ENCODE measurements at places on chromosomes 11 and 22.

GRCh38 chr22:49825944-49826602 is 1.6 kb downstream of the BRD1 start:
- no peak for DNase-seq

- no peak for DNase-seq
Observed at GRCh38 chr22:47195156-47195483, 432.7 kb downstream of the TBC1D22A start.

- DNase-seq: no peak
Observed at GRCh38 chr11:64826062-64826461, 15.7 kb upstream of the MEN1 start.

GRCh38 chr11:112596324-112596723 is 335.7 kb upstream of the PLET1 start:
- DNase-seq: no peak

DNA sequence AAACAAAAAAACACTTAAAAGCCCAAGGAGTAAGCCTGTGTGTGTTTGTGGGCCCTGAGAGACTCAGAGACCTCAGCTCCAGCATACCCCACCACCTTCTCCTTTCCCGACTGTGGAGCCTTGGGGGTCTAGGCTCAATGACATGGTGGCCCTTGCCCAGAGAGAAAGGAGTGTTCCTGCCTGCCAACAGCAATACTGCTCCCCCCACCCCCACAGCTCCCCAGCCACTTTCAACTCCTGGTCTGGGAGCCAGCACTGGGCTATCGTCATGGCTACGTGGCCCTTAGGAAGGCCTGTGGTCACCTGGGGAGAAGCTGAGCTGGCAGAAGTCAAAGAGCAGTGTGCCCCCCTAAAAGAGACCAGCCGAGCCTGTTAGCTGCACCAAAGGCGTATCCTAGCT is 2.6 kb downstream of the PPP1R14B start:
- DNase-seq: no peak

DNA sequence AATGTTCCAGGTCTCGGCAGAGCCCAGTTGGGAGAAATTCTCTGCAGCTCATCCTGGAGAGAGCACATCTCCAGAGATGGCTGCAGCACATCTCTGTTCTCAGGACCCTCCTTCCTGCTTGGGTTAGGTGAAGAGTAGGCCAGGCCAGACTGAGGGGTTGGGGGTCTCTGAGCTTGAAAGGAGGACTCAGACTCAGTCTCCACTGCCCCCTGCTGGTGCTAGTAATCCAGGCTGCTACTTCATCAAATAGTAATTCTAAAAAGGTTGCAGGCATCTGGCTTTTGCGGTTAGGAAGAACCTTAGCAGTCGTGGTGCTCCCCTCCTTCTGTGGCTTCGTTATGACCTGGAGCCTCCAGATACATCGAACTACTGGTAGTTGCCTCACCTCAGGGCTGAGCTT is 9.7 kb downstream of the TUB start:
- DNase-seq: peak; percentile 54

DNA sequence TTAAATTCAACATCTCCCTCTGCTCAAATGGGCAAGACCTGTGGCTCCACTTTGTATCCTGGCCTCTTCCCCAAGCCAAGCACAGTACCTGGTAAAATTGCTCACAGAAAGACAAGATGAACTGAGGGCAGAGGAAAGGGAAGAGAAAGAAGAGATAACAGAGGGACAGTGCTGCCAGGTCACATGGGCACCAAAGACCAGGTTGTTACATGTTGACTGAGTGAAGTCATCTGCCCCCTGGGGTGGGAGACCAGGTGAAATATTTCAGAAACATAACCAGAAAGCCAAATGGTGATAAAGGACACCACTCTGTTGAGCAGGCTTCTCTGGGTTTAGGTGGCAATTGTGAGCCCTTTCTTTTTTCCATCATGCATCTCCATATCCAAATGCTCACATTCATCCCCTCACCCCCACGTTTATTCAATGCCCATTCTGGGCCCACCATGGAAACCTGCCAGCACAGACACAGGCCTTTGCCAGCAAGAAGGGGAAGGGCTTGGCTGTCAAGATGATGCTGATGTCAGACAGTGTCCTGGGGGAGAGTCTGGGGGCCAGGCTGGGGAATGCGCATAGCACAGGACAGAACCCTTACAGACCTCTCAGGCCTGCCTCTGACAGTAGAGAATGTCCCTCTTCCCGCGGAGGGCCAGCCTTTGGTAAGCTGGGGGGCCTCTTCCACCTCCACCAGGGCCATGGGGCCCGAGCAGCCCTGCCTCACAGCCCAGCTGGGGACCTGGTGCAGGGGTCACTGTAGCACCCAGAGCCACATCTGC is 51.6 kb downstream of the DGCR2 start:
- no peak for DNase-seq

GRCh38 chr22:44620129-44620840 is 81.7 kb upstream of the PRR5 start:
- DNase-seq: peak; percentile 97

GRCh38 chr11:112624431-112624830 is 336.8 kb upstream of the NCAM1 start:
- DNase-seq: no peak

GRCh38 chr11:36719358-36720107 is 121.5 kb upstream of the RAG2 start:
- DNase-seq: no peak

DNA sequence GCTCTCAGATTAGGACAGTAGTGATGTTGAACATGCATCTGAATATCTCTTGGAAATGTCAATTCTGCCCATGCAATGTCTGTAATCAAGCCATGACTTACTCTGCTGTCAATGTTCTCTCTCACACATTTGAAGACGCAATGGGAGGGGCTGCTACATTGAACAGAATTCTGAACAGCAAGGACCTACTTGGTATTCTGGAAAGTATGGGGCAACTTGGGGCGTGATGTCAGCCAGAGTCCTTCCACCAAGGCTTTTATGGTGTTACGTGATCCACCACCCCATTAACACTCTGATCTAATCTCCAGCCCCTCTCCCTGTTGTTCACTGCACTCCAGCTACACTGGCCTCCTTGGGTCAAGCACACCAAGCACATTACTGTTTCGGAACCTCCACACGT is 7.1 kb upstream of the CD59 start:
- no peak for DNase-seq

DNA sequence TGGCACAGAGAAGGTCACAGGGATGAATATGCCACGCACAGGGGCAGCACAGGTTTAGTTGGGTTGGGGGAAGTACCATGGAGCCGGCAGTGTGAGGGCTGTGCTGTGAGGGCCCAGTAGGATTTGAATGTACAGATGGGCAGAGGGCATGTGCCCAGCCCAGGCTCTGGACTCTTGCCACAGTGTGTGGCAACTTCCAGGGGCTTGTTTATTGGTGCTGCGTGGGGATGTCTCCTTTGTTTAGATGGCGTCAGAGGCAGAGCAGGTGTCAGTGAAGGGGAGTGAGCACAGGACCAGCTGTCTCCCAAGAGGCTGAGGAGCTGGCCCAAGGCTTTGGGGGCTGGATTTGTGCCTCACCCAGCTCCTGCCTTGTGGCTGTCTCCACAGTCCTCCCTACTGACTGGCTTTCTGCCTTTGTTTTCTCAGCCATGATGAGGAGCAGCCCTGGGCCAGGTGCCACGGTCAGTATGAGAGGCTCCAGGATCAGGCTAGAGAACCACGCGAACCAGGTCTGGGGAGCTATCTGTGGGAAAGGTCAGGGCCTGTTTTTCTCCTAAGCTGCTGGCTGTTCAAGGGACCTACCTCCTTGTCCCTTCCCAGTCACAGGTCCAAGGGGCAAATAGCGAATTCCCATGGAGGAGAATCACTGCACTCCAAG is 21.9 kb downstream of the SUN2 start:
- DNase-seq: peak; percentile 68

GRCh38 chr11:67600324-67601029 is 6.3 kb upstream of the NDUFV1 start:
- DNase-seq: no peak

DNA sequence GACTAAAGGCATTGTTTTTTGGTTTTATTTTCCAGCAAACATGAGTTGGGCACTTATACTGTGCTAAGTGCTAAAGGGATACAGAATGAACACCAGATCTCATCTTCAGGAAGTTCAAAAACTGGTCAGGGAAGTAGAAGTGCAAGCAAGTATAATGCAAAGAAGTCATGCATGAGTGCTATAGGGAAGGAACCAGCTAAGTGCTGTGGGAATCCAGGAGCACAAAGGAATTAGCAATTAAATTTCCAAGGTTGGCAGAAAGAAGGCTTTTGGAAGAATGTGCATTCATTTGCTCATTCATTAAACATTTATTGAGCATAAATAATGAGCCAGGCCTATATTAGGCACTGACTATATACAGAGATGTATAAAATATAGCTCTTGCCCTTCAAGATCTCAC is 143.7 kb upstream of the ARHGAP42 start:
- no peak for DNase-seq

DNA sequence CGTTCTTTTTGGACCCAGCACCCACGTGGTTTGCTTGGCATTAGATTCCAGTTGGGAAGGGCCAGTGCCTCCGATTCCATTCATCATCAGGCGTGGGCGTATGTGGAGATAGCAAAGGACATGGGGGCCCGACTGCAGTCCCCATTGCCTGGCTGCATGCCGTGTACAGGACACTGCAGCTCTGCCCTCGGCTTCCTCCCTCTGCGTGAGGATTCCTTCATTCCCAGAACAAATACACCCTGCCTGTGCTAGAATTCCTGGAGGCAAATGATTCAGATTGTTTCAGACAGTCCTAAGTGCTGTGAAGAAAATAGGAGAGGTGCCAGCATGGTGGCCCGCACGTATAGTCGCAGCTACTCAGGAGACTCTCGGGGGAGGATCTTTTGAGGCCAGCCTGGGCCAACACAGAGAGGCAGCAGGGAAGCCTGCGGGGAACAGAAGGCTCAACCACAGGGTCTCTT is 15.4 kb downstream of the DERL3 start:
- DNase-seq: no peak

DNA sequence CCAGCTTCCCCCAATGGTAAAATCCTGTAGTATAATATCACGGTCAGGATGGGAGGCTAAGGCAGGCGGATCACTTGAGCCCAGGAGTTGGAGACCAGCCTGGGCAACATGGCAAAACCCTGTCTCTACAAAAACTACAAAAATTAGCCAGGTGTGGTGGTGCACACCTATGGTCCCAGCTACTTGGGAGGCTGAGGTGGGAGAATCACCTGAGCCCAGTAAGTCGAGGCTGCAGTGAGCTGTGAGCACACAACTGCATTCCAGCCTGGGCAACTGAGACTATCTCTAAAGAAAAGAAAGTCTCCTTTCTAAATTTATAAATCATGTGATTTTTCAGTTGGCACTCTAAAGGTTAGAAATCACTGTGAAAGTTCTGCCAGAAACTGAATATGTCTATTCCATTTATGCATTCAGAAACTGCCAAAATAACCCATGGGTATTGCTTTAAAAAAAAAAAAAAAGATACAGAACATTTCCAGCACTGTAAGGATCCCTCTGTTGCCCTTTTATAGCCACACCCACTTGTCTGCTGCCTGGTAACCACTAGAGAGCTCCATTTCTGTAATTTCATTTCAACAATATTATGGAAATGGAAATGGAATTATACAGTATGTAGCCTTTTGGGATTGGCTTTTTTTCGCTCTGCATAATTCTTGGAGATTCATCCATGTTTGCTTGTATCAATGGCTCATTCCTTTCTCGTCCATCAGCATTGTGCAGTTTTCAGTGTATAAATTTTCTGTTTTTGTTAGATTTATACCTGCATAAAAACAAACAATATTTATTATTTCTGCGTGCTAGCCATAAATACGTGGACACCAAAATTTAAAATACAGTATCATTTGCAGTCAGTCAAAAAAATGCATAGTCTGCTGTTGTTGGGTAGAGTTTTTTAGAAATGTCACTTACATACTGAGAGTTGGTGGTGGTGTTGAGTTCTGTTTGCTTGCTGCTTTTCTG is 9.4 kb downstream of the CDC45 start:
- DNase-seq: no peak

- DNase-seq: peak; percentile 50
Observed at GRCh38 chr11:26286472-26287066, 45.4 kb upstream of the ANO3 start.

- no peak for DNase-seq
Observed at GRCh38 chr22:43953988-43954785, 1.1 kb upstream of the SAMM50 start.

DNA sequence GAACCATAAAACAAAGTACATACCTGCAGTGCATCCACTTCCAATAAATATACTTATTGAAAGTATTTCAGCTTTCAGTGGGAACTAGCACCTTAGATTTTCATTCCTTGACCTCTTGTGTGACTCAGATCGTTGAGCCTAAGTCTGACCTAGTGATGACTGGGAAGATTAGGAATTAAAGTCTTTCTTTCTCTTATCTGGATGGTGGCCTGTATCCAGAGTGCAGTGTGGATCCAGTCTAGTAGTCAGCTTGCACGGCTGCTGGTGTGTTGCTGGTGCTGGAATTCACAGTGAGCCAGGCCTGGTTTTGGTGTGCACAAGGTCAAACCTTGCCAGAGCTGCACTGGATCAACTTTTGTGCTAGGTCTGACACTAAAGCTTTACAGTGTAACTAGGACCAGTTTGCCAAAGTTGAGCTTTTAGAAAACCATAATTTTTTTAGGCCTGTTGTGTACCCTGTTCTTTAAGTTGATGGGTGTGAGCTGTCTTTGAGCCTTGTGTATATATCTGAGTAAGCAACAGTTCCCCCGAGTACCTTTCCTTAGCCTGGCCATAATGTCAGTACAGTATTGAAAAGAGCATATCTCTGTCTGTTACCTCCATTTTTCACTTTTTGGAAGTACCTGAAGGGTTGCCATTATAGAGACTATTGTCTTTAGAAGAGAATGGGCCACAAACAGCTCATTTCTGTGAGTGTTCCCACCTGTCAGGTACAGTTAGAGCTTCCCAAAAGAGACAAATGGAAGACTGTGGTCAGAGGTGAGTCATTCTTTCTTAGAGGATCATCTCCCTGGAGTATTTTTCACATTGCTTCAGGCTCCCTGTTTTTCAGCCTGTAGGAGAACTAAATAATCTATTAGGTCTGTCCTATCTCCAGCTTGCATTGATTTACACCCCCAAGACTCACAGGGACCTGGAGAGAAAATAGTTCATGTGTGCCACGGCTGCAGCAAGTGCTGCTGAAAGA is 89.8 kb downstream of the ALX4 start:
- no peak for DNase-seq

GRCh38 chr11:14414470-14415461 is 55.8 kb upstream of the RRAS2 start:
- no peak for DNase-seq

GRCh38 chr11:93396316-93396715 is 65.8 kb downstream of the DEUP1 start:
- DNase-seq: no peak

DNA sequence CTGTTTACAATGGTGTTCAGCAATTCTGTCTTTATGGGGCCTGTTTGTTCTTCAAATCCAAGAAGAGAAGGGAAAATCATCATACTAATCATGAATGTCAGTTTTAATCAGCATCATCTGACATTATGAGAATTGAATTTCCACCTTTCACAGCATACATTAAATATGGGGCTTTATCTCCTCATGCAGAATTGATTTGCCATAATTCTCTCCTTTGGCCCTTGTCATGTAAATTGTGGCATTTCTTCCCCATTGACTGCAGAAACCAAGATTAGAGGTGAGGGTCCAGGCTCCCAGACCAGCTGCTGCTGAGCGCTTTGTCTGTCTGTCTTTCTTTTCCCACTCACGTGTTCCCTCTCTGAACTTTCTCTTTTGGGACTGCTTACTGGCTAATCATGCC is 232.1 kb upstream of the NAV2 start:
- DNase-seq: no peak

- DNase-seq: no peak
Observed at GRCh38 chr11:68735125-68735524, 16.2 kb downstream of the TESMIN start.
